Nucleus accumbens (tissue), 56 donors: ENCODE measurements at places on chromosomes 6 and 20.

- no peak for DNase-seq
These were observed 10.3 kb downstream of the SCRT2 start for GRCh38 chr20:665276-665675.

- DNase-seq = no peak
These were observed 5.8 kb upstream of the SDCBP2 start for GRCh38 chr20:1334761-1335160.

DNA sequence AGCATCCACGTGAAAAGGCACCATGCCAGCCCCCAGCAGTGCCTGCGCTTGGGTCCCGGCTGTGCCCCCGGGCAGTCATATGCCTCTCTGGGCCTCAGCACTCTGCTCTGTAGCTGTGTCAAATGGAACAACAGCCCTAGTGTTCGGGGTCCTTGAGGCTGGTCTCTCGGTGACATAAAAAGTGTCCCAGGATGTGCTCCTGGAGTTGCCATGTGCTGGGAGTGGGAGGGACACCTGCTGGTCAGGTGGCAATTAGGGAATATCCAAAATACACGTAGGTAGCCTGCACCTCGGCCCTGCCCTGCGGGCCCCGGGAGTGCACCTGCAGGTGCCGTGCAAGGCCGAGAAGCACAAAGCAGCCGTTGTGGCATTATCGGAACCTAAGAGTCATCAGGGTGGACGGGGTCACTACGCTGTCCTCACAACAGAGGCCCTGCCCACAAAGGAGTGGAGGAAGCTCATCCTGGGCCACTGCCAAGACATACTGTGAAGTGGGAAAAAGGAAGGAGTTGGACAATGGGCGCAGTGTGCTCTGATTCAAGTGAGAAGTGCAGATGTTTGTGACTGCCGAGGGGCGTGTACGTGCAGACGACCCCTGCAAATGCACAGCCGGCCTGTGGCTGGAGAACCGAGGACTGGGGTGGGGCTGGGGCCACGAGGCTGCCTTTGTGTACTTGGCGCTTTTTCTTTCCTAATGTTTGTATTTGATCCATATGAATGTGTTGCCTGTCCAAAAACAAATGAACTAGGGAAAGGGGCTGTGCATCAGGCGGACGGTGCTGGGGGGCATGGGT, 24.6 kb downstream of the SLCO4A1 start:
- DNase-seq = peak; percentile 23

DNA sequence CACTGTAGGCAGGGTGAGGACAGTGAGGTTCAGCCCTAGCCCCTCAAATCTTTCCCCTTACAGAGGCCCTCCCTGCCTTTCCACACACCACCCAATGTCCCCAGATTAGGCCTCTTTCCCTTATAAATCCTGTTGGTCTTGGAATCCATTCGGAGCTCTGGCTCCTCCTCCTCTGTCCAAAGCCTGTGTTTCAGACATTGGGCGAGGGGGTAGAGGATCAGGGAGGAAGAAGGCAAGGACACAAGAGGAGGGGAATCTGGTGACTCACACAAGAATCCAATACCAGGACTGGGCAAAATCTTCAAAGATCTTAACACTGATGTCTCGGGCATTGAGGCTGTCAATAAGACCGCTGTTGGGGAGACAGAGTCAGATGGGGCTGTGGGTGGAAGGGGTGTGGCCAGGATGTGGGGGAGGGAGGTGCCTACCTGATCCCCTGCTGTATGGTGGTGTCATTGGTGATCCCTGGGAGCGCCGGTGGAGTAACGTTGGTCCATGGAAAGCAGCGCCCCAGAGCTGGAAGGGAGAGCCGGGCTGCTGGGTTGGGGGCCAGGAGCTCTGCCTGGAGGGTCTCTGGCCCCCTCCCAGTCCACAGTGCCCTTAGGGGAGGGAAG, 7.6 kb downstream of the SLC44A4 start:
- DNase-seq = no peak

GRCh38 chr20:9136114-9136513, 67.2 kb downstream of the PLCB4 start:
- no peak for DNase-seq

GRCh38 chr6:145406783-145407182, 328.5 kb downstream of the EPM2A start:
- no peak for DNase-seq

- no peak for DNase-seq
These were observed 15.1 kb upstream of the RTF2 start for GRCh38 chr20:56453352-56453751.

DNA sequence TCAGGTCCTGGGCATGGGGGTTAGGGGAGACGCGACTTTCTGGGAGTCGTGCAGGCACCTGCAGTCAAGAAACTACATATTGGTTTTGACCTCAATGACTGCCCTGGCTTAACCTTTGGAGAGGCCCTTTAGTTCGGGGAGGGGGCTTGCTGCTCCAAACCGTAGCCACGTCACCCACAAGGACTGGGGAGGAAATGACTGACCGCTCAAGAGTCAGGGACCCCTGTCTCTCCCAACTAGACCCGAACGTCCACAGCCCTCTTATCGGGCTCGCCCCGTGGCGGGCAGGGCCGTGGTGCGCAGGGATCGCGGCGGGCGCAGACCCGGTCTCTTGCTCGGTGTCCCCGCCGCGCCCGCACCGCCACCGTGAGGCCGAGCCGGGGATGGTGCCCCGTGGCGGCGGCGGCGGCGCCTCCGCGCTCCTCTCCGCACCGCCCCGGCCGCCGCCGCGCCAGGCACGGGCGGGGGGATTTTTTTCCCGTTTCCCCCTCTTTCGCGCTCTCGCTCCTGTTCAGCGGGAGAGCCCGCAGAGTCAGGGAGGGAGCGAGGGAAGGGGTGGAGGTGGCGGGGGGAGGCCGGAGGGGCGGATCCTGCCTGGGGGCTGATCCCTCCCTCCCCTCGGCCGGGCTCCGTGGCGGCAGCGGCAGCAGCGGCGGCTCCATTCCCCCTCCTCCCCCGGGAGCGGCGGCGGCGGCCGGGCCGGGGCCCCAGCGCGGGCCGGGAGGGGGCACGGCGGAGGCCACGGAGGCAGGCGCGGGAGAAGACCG, at the start of gene BRPF3:
Gene BRPF3, plus strand, starts transcription at position 632 of the 767 bp plus-strand sequence. CDS start 3,579 bp downstream, outside the sequence.
- DNase-seq = peak; percentile 83

DNA sequence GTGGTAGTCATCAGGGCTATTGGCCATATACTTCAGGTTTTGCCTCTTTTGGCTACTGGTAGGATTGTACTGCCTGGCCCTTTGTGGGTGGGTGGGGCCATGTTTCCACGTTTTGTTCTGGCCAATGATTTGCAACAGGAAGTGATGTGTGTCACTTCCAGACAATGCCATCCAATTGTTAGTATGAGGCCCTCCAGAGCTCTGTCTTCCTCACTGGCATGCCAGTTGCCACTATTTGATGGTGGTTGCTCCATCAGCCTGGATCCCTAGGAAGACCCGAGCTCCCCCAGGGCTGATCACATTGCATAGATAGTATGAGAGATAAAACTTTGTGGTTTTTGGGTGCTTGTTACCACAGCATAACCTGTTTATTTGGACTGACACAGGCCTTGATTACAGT, 7.7 kb upstream of the LRRN4 start:
- DNase-seq = no peak

DNA sequence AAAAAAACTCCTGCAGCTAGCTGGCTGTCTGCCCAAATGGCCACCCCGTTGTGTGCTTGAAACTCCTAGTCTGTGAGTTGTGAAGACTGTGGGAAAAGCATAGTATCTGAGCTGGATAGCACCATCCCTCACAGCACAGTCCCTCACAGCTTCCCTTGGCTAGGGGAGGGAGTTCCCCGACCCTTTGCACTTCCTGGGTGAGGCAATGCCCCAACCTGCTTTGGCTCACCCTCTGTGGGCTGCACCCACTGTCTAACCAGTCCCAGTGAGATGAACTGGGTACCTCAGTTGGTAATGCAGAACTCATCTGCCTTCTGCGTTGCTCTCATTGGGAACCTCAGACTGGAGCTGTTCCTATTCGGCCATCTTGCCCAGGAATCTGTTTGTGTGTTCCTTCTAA, 260.6 kb upstream of the STXBP5 start:
- no peak for DNase-seq

DNA sequence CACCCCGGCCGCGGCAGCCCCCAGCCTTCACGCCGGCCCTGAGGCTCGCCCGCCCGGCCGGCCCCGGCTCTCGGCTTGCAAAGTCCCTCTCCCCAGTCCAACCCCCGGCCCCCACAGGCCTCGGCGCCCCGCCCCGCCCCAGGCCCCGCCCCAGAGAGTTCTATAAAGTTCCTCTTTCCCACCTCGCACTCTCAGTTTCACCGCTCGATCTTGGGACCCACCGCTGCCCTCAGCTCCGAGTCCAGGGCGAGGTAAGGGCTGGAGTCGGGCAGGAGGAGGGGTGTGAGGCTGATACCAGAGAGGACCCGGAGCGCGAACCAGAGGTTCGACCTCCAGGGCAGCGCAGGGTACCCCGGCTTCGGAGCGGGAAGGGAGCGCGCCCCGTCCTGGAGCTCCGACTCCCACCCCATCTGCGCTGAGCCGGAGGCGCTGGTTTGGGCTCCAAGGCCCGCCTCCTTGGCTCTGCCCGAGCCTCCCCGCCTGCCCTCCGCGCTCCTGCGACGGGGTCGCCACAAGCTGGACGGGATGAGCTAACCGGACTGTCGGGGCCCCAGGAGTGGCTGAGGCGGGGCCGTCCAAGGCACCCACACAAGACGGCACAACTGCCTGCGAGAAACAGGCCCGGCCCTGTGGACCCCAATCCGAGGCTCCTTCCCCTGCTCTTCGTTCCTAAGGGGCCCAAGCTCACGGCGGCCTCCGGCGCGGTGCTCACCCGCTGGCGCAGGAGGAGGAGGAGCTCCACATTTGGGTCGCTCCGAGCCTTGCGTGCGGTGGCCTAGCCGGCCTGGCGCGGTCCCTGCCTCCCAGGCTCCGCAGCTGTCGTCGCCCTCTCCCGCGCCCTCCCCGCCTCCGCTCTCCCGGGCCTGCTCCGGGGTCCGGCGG, at the start of gene IRF4:
Gene IRF4, plus strand, starts transcription at position 194 of the 882 bp plus-strand sequence. CDS start 1,401 bp downstream, outside the sequence.
- DNase-seq = no peak

GRCh38 chr6:37131104-37131959, 38.6 kb upstream of the PIM1 start:
- no peak for DNase-seq

GRCh38 chr20:49420292-49420691, 62.2 kb downstream of the KCNB1 start:
- no peak for DNase-seq

- no peak for DNase-seq
These were observed 29.7 kb upstream of the POLR1H start for GRCh38 chr6:30031381-30031780.

DNA sequence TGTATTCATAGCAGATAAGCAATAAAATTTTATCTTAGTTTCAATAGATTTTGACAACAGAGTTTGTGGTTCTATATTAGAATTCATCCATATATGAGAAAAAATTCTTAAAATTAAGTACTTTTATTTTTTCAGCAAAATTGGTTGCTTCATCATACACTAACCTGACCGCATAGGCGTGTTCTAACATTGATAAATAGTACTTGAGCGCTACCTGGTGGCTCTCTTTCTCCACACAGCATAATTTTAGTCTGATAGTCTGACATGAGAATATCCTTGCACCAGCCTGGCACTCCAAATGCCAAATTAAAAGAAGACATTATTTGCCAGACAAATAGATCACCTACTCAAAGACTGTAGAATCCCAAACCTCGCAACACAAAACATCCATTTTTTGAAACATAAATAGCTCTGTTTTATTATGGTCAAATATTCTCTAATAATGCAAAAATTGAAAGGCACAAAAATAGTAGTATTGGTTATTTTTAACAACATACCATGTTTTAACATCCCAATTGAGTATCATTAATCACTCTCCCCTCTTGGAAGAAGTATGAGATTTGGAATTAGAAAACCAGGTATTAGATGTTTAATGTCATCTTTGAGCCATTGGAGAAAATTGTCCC, 33.0 kb upstream of the FILIP1 start:
- DNase-seq = peak; percentile 10

DNA sequence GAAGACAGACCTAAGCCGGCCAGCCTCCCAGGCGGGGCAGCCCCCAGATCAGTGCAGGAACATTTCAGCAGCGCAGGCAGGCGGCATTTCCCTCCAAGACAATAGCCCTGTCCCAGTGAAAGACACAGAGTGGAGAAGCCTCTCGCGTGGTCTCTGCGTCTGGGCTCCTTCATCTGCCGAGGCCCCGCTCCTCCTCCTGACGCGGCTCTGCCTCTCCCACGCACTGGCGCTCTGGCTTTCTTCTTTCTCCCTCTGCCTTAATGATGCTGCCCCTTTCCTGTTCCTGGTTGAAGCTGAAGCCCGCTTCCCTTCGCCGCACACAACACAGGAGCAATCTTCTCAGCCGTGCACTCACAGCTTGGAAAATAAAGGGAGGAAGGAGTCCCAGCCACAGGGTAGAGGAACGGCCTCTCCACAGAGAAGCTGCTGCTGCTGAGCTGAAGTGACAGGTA, 347.5 kb downstream of the CDH4 start:
- no peak for DNase-seq

DNA sequence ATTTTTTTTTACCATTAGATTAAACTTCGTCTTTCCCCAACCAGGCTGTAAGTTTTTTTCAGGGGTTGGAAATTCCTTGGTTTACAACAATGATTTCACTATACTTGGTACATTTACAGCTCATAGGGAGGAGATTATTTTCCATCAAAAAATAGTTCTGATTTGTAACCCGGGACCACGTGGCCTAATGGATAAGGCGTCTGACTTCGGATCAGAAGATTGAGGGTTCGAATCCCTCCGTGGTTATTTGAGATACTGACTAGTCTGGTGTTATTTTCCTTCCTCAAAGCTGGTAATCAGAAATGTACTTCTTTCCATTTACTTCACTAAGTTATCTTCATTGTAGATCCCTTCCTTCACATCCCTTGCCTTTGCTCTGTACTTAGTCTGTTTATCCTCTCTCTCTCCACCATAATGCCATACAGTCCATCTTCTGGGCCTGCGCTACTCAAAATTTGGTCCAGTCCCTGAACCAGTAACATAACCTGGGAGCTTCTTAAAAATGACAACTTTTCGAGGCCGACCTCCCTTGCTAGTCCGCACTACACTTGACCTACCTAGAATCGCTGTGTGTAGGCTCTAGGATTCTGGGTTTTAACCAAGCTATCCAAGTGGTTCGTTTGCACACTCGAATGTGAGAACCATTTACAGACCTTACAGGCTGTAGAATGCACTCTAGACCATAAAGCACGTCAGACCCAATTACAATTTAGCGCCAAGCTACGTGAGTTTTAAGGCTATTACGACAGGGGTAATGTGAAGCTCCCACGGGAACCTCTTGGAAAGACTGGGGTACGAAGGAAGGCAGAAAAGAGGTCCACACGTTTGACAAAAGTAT, 42.1 kb upstream of the BTN3A2 start:
- DNase-seq = peak; percentile 62

GRCh38 chr6:2738373-2738979, 12.2 kb downstream of the MYLK4 start:
- peak; percentile 57 for DNase-seq

GRCh38 chr20:14820771-14821170, 483.4 kb upstream of the FLRT3 start:
- no peak for DNase-seq

- no peak for DNase-seq
These were observed 906 bp downstream of the ANKRD60 start for GRCh38 chr20:58227391-58228102.
